AG20443 (cell line): ENCODE measurements at places on chromosomes 13 and 19.

GRCh38 chr19:33484226-33484774 lies 37.3 kb downstream of the PEPD start:
- DNase-seq, result no peak

- no peak for DNase-seq
Measured at GRCh38 chr13:52737451-52737850, 2.2 kb downstream of the CNMD start.

DNA sequence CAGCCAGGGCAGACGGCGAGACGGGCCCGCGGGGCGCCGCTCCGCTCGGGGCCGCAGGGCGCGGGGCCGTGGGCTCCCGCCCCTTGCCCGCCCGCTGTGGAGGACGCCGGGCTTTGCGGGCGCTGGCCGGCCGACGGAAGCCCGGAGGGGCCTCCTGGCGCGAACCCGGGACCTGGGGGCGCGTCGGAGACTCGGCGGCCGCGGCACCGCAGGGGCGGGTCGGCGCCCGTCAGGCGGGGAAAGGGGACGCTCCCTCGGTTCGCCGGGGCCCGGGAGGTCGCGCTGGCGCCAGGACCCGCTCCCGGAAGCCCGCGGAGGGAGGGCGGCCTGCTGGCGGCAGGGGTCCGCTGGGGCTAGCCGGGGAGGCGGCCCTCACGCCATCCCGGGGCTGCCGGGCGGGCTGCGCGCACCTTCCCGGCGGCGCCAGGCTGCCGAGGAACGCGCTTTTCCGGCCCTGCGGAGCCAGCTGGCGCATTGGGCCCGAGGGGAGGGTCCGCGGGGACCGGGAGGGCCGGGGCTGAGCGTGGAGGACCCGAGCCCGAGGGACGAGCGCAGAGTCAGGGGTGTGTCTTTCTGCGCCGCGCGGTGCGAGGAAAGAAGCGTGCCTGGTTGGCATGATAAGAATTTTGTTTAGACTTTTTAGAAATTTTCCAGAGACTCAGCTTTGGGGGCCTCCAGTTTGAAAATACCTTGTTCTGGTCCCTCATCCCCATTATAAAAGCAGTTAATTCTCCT lies 511 bp downstream of the GARRE1 start:
- peak; percentile 63 for DNase-seq

DNA sequence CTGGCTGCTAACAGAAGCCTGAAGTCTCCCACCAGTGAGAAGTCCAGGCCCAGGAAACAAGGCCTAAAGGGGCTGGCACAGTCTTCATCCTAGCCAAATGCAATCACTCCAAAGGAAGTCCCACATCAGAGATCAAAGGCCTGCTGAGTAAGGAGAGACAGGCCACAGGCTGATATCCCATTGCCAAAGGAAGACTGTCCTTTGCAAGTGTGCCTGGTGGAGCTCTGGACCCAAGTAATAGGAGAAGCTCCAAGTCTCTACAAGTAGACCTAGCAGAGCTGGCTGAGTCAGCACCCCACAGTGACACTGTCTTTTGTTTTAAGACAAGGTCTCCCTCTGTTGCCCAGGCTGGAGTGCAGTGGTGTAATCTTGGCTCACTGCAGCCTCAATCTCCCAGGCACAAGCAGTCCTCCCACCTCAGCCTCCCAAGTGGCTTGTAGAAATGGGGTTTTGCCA lies 4.5 kb downstream of the DBP start:
- DNase-seq, result no peak

- no peak for DNase-seq
Measured at GRCh38 chr19:3292958-3293529, 68.6 kb downstream of the CELF5 start.

- DNase-seq, result no peak
Measured at GRCh38 chr13:75236774-75237173, 245.2 kb downstream of the TBC1D4 start.

- DNase-seq, result no peak
Measured at GRCh38 chr13:91123456-91124127, 223.9 kb upstream of the MIR17HG start.

DNA sequence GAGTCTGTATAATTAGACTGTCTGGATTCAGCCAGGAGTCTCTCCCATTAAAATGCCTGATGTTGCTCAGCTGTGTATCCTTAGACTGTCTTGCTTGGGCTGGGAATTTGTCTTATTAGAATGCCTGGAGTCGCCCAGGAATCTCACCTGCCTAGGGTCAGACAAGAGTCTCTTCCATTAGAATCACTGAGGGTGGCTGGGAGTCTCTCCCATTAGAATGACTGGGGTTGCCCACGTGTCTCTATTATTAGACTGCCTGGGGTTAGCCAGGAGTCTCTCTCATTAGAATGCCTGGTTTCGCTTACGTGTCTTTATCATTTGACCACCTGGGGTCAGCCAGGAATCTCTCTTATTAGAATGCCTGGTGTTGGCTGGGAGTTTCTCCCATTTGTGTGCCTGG lies 1450.0 kb downstream of the UQCRFS1 start:
- DNase-seq, result no peak

DNA sequence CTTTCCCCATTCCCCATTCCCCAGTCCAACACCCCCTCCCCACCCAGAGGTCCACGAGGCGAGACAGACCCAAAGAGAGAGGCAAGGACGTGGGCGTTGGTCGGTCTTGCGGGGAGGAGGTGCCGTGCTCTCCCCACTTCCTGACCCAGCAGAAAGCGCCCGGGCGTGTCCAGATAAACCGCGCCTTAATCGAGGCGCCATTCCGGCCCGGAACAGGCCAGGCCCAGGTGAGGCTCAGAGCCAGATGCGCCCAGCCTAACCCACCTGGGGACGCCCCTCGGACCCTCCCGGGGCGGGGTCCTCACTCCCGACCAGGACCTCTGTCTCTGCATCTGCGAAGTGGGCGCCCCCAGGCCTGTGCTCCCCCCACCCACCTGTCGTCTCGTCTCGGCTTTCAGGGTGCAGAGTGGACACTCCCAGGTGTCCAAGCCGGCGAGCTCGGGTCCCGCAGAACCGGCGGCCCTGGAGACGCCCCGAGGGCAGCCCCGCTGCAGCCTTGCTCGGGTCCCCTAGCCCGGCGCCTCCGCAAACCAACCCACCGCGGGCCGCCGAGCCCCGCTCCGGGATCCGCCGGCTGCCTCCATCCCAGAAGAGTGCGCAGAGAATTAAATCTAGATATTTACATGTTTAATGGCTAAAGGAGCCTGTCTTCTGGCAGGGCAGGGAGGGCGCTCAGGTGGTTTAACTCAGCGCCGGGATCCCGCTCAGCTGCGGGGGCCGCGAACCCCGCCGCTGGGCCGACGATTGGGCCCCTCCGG lies 5.0 kb upstream of the ONECUT3 start:
- no peak for DNase-seq

DNA sequence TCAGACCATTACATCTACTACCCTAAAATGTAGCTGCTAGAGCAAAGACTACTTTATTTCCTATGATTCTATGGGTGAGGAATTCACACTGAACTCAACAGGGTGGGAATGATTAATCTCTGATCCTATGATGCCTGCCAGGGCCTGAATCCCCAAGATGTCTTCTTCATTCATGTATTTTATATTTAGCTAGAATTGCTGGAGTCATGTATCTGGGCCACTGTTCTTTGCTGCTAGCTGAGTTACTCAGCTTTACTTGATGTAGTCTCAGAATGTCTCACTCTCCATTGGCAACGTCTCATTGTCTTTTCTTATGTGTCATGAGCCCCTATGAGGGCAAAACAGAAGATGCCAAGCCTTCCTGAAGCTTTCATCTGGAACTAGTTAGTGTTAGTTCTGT lies 21.1 kb downstream of the ZNF582 start:
- no peak for DNase-seq

DNA sequence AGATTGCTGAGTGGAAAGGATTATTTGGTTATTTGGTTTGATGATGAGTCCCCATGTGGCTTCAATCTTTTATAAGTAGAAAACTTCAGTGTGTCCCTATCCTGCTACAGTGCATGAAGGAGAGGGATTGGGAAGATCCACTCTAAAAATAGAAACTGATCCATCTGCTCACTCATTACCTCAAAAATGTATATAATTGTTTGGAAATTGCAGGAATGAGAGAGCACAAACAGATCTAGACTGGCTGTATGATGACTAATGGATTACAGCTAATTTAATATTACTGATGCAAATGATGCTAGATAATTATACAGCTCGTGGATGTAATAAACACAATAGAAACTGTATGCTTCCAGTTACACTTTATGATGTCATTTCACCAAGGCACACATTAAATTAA lies 625.3 kb upstream of the PRR20A start:
- DNase-seq, result no peak

DNA sequence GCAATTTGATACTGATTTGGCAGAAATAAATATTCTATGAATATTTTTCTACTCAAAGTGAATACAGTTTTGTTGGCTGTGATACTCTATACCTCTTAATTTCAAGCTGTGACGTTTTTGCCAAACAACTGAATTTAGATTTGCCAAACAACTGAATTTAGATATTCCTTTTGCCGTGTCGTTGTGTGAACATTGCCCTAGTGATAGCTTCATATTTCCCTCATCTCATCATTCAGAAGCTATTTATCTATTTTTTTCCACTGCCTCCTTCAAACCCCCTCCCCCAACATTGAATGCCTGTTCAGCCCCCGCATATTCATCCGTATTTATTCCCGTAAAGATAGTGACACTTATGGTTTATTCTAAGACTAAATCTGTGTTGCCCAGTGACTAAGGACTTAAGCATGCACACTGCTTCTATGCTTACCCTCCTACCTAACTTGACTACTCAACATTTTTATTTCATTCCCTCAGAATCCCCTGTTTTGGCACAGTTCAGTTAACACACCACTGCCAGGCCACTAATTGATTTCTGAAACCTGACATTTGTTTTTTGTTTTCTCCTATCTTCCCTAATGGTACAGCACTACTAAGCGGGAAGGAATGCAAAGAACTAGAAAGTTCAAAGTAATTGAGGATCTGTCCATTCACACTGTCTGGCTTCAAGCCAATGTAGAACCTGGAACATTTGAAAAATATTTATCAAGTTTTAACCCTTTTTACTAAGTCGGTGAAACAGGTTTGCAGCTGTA lies 2.8 kb upstream of the KLF5 start:
- DNase-seq, result peak; percentile 24

- DNase-seq, result no peak
Measured at GRCh38 chr13:94550062-94550738, 45.8 kb downstream of the TGDS start.

DNA sequence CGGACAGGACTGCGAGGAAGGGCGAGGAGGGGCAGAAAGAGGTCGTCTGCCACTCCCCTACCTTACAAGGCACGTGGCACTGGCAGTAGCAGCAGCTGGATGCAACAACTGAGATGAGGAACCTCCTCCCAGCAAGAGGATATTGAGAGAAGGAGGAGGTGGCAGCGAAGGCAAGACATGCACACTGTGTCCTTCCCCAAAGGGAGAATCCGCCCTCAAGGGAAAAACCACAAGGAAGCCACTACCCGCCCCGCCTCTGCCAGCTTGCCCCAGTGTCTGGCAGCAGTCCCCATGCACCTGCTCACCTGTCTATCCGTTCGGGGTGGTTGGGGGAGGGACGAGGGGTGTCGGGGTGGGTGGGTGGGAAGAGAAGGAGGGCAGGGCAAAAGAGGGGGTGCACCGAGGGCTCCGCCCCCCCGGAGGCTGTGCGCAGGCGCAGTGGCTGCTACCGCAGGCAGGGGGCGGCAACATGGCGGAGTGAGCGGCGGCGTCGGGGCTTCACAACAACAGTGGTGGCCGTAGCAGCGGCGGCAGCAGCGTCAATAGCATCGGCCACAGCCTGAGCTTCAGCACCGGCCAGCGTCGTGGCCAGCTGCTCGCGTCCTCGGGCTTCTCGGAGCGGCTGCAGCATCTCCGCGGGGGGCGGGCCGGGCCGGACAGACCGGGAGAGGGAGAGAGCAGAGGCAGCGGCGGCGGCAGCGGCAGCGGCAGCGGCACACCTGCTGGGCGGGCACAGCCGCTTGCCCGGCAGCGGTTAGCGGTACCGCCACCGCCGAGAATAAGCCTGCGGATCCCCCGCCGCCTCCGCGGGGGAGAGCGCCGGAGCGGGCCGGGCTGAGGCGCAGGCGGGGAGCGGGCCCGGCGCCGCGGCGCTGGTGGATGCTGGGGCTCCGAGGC lies at the start of gene NBEA:
Gene NBEA (plus strand): TSS at position 436 of the 897 bp plus-strand sequence. CDS start 551 bp downstream, outside the sequence.
- peak; percentile 95 for DNase-seq

DNA sequence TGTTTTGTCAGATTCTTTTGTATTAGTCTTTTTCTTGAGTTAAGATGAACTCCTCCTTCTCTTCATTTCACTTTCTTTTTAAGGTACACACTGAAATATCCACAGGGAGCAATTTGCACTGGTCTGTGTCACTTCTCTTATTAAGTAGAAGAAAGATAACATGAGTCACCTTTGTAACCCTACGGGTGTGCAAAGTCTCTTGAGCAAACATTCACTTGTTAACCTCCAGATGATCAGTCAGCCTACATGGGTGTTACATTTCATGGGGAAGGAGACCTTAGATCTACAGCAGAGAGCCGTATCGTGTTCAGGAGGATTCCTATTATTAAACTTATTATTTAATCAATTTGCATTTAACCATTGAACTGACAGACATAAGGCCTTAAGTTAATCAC lies 5.1 kb downstream of the ZNF507 start:
- no peak for DNase-seq

DNA sequence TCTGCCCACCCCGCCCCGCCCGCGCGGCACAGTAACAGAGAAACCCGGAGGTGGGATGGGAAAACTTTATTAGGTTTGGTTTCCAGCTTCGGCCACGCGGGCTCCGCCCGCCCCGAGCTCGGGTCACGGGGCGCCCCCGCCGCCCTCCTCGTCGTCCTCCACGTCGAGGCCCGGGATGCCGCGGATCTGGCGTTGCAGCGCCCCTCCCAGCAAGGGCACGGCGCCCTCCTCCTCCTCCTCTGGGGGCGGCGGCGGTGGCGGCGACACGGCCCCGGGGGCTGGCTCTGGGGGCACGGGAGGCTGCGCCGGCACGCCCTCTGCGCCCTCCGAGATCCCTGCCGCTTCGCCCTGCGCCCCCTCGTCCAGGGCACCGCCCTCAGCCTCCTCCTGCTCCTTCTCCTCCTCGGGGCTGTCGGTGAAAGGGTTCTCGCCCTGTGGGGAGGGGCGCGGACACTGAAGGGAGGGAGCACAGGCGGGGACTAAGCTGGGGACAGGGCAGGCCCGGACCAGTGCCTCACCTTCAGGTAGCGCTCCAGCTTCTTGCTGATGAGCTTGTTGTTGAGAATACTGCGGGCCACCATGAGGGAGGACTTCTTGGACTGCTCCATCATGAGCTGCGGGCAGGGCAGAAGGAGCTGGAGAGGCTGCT lies 536 bp upstream of the AKAP8 start:
- DNase-seq, result no peak

- peak; percentile 60 for DNase-seq
Measured at GRCh38 chr19:7294558-7295212, 471 bp upstream of the INSR start.
